Activated B cell treated with CpG ODN at 0.5 μM for 24 hours (primary cell): ENCODE measurements at places on chromosomes 6 and 20. TPM values are rescaled to one million over a fixed set of nuclear protein-coding genes. Genes with fewer than 3 reads are reported as not detected.

CCND3 gene
- total RNA-seq: 70.7 and 75.2 TPM in 2 replicates

LGSN gene
- 0.11 TPM in 1 of 2 replicates, not detected in the other for total RNA-seq

MLN gene
- not detected in 2 replicates for total RNA-seq

SIGLEC1 gene
- total RNA-seq: not detected in 2 replicates

- no peak overlapping the region for H3K27ac ChIP-seq
- H3K36me3 ChIP-seq: peaks cover 23% of the 10 kb centered on the region
- no peak for DNase-seq
- H3K4me3 ChIP-seq: no peak overlapping the region
Observed at GRCh38 chr6:52536424-52536916, 40.4 kb downstream of the TRAM2 start.

DNA sequence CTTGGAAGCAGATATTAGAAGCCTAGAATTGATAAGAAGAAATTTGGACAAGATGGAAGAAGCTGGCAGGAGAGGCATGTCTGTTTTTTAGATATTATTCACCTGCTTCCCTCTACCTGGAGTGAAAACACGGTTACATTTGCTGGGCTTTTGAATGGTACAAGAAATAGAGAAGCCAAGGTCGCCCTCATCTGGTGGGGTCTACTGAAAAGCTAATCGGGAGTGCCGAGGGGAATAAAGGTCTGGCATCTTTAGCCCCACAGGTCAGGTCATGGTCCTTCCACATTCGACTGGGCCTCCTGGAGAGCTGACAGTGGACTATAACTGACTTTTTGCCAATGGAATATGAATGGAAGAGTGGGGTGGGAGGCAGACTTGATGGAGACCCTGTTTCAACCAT lies 4.6 kb upstream of the C2 start:
- H3K27me3 ChIP-seq: peaks cover 2% of the 10 kb centered on the region
- H3K4me1 ChIP-seq: no peaks in the 10 kb centered on the region
- DNase-seq: no peak
- H3K36me3 ChIP-seq: no peaks in the 10 kb centered on the region
- no peak overlapping the region for H3K4me3 ChIP-seq
- no peak overlapping the region for H3K27ac ChIP-seq

- H3K4me1 ChIP-seq: peaks cover 64% of the 10 kb centered on the region
- H3K4me3 ChIP-seq: no peak overlapping the region
Observed at GRCh38 chr6:157604816-157605215, 218.2 kb upstream of the SNX9 start.

- peaks cover 28% of the 10 kb centered on the region for H3K4me1 ChIP-seq
- H3K27ac ChIP-seq: no peak overlapping the region
- H3K4me3 ChIP-seq: no peak overlapping the region
- no peaks in the 10 kb centered on the region for H3K27me3 ChIP-seq
Observed at GRCh38 chr20:36479938-36480337, 61.4 kb upstream of the MYL9 start.

DNA sequence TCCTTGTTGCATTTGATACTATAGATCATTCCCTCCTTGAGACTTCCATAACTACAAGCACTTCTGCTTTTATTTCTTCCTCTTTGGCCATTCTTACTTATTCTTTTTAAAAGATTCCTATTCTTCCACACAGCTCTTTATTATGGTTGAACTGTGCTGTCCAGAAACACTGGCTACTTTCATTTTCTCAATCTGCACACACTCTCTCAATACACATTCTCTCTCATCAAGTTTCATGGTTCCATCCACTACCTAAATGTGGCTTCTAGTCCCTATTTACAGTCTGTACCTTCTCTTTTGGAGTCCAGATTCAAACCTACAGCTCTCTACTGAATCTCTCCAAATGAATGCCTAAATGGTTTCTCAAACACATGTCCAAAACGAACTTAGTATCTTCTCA lies 214.3 kb upstream of the RSPO3 start:
- no peak overlapping the region for H3K27ac ChIP-seq
- no peak for DNase-seq
- H3K4me1 ChIP-seq: no peaks in the 10 kb centered on the region
- H3K36me3 ChIP-seq: no peaks in the 10 kb centered on the region
- no peak overlapping the region for H3K4me3 ChIP-seq

DNA sequence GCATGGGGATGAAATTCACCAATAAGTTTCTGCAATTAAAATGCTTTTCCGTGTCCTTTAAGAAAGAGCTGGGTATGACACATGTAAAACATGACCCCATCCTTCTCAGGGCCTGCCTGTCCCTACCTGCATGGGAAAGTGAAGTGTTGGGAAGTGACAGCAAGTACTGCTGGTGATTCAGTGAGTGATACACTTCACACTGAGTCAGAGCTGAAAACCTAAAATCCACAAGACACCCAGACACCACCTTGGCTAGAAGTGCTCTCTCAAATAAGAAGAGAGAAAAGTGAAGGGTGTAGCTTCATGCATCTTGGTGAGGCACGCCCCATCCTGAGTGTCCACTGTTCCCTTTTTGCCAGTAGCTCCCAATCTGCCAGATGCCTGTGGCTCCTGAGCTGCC lies 3.3 kb downstream of the RAB22A start:
- no peak for DNase-seq
- H3K36me3 ChIP-seq: peaks cover 53% of the 10 kb centered on the region
- H3K27me3 ChIP-seq: no peaks in the 10 kb centered on the region
- no peak overlapping the region for H3K4me3 ChIP-seq
- peaks cover 33% of the 10 kb centered on the region for H3K4me1 ChIP-seq
